ENCODE measurements at places on chromosomes 6 and 20.

GRCh38 chr6:133503336-133503729 is 262.2 kb downstream of the EYA4 start:
- no peak for DNase-seq

- DNase-seq = no peak
Observed at GRCh38 chr6:81054036-81054435, 698.4 kb downstream of the TENT5A start.

GRCh38 chr20:36875702-36876472 is at the start of gene TLDC2:
Gene TLDC2 (plus strand): TSS chr20:36876138. CDS start chr20:36876175, 37 bp downstream.
- DNase-seq = no peak

DNA sequence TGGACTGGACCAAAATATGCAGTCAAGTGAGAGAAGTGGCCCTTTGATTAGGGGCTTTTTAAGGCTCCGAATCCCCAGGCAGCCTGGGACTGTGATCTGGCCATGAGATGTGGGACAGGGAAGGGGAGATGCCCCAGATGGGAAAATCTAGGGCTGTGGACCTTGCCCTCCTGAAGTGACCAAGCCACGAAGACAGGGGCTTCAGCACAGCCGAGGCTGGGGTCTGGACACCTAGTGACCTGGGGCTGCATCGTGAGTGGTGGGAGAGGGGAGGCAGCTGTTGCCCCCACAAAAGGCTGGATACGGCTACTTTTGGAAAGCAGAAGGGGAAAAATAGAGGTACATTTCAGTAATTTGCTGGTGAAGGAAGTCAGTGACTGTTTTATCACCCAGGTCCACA is 139.5 kb upstream of the SLC24A3 start:
- no peak for DNase-seq

GRCh38 chr6:133631421-133631820 is 257.5 kb upstream of the TCF21 start:
- no peak for DNase-seq

GRCh38 chr20:4014031-4014474 is 1.3 kb downstream of the RNF24 start:
- no peak for DNase-seq

DNA sequence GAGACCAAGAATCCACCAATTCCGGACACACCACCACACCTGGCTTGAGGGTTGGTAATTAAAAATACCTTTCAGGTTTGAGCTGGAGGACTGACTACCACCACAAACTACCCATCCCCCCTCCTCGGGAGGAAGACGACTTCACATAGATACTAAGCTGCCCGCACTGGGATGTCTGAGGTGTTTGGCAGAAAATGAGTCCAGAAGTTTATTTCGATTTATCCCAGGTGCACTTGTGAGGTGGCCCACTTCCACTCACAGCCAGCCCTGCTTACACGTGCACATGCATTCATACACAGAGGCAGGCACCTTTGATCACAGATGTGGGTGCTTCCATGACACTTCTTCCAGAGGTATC is 187.1 kb downstream of the ID4 start:
- DNase-seq = no peak

- no peak for DNase-seq
Observed at GRCh38 chr6:99136488-99136887, 188.7 kb upstream of the FBXL4 start.
